ENCODE measurements at places on chromosomes 2 and 18.

- no peak for DNase-seq
These were observed 220.7 kb downstream of the TPGS2 start for GRCh38 chr18:36608107-36608506.

- no peak for DNase-seq
These were observed 29.3 kb upstream of the INSIG2 start for GRCh38 chr2:118058951-118059350.

DNA sequence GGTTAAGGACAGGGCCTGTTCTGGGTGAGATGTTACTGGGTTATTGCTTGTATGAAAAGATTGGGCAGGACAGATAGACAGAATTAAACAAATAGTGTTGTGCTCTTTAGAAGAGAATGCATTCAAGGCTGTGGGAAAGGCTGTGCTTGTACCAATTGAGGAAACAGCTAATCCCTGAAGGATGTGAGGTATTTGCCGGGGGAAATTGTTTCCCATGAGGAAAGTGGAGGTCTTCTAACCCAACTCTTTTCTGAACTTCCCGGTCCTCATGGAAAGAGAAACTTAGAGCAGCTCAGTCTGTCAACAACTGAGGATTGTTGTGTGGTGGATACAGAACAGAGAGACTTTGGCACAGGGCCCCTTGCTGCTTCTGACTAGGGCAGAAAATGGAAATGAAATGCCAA is 9.5 kb downstream of the SLC1A4 start:
- no peak for DNase-seq

DNA sequence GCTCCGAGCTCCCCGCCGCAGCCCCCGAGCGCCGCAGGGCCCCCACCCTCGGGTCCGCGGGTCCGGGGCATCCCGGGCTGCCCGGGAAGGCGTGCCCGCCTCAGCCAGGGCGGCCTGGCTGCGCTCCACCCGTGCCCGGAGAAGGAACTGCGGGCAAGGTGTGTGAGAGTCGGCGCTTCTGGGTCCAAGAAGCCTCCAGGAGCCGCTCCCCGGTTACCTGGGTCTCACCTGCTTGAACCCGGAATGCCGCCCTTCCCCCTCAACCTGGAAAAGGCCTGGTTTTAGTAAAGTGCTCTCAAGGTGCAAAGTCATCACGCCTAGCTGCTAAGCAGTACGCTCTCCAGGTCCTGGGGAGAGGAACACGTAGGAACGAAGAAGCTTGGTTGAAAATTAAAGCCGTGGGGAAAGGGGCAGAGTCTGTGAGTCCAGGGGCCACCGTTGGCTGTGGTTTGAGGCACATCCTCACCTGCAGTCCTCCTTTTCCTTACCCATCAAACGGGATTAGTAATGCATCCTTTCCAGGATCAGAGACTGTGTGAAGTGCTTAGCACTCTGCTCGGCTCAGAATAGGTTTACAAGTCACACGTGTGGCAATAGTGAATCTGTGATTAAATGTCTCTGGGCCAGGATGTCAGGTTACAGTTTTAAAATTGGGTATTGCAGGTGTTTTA is 1.2 kb downstream of the ASAP2 start:
- no peak for DNase-seq

DNA sequence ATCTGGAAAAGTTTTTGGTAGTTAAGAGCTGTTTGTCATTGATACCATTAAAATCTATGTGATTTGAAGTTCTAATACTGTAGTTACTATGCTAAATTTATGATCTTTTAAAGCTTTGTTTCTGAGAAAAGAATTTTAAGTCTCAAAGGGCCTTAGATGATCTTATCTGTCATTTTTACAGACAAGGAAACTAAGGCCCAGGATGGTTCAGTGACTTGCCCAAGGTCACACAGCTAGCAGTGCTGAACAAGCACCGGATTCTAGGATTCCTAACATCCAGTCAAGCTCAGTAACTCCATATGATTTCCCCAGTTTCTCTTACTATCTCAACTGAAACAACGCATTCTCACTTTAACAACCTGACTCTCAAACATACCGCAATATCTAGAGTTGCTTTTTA is 37.7 kb downstream of the PELI1 start:
- no peak for DNase-seq

DNA sequence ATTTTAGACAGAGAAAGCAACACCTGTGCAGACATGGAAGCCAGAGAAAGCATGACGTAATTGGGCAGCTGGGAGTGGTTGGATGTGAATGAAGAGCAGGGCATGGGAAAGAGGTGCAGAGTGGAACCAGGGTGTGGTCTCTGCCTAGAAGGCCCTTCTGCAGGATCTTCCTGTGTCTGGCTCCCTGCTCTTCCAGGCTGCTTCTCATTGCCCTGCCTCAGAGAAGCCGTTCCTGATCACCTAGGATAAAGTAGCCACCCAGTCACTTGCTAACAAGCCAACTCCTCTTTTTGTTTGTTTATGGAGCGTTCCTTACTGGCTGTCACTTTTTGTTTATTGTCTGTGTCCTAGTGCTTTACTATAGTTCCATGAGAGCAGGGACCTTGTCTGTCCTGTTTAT is 28.5 kb downstream of the GALNT1 start:
- no peak for DNase-seq

- DNase-seq, result no peak
These were observed 31.5 kb downstream of the MRO start for GRCh38 chr18:50788284-50788683.

DNA sequence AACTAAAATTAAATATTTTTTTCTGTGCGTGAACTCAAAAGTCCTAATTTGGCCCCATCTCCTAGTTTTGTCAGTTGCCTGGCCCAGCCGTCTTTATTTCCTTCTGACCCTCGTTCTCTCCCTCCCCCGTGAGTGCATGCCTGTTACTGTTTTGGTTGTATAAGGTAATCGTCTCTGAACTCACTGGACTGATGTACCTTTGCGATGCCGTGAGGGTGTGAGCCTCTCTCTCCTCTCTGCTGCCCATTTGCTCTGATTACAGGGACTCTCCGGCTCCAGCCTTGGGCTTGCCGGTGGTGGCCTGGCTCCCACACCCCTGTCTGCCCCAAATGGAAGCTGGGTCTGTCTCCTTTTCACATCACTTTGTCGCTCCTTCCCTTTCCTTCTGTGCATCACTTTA is 66.5 kb upstream of the RBM44 start:
- DNase-seq, result no peak

GRCh38 chr2:156192468-156192867 is 140.1 kb downstream of the NR4A2 start:
- no peak for DNase-seq

DNA sequence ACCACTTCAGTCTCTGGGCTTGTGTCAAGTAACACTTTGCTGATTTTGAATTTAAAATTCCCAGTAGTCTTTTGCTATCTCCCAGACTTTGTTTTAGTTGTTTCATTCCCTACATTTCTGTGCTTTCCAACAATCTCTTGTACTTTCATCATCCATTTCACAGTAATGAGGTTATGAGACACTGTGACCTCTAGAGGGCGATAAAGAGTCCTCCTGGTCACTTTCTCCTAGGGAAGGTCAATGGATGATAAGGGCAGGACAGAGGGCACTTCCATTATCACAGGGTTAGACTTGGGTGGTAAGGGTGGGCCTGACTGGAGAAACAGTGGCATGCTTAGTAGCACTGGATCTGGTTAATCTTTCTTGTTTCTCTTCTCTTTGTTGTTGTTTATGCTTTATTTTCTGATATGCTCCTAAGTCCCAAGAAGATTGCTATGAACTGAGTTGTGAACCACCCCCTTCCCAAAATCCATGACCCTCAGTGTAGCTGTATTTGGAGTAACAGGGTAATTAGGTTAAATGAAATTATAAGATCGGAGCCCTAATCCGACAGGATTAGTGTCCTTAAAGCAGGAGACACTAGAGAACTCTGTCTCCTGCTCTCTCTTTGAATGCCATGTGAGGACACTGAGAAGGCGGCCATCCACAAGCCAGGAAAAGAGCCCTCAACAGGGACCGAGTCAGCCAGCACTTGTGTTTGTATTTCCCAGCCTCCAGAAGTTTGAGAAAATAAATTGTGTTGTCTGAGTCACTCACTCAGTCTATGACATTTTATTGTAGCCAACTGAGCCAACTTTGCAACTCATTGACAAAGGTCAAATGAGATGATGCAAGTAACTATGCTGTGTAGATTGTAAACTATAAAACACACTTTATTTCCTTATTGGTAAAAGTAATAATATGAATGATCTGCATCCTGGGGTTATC is 779.2 kb downstream of the CNTNAP5 start:
- DNase-seq, result no peak

- no peak for DNase-seq
These were observed 84.3 kb downstream of the MAPK4 start for GRCh38 chr18:50644146-50644545.

DNA sequence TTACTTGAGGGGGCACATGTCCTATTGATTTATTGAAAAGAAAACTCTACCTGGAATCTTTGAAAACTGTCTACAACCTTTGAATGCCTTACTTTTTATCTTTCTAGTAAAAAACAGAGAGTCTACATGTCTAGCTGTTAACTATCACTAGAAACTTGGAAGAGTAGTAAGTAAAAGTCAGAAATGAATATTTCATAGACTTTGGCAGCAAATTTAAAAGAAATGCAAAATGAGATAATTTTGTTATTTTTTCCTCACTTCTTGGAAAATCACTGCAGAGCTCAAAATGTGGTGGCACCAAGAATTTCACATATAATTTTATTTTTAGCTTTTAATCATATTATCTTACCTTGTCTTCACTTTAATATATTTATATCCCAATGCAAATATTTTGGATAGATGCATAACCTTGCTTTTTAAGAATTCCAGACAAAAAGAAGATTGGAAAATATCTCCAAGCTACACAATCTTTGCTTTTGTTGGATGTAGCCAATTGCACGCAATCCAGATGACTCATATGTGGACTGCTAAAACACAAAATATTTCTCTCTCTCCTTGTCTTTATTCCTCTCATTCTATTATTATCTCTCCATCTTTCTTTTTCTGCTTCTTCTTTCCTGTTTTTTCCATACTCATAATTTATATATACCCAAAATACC is 92.2 kb upstream of the DSEL start:
- DNase-seq, result no peak

GRCh38 chr2:205785507-205786260 is 103.4 kb downstream of the NRP2 start:
- no peak for DNase-seq

GRCh38 chr2:98703738-98704137 is 27.2 kb downstream of the MGAT4A start:
- no peak for DNase-seq

DNA sequence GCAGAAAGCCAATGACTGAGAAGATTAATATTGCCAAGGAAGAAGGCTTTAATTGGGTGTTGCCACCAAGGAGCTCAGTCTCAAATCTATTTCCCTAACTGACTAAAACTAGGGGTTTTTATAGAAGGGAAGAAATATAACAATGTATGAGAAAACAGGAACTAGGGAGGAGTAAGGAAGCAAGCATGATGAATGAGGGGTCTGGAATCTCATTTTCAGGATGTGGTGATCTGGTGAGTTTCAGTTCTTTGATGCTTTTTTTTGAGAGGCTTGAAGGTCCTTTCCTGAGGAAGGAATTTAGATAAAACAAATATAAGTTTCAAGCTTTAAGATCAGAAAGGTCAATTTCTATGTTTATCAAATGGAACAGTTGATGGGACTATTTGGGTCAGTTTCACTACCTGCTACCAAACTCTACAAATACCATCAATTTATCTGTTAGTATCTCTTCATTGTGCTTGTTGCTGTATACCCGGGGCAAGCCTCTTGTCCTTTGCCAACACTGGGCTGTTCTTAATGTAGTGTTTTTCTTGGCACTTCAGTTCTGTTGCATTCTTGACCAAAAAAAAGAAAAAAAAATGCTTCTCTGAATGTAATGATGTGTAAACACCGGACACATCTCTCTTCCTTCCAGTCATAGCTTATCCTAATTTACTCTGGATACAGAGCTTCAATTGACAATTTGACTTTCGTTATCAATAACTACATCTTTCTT is 357.0 kb downstream of the GALNT13 start:
- DNase-seq, result no peak

DNA sequence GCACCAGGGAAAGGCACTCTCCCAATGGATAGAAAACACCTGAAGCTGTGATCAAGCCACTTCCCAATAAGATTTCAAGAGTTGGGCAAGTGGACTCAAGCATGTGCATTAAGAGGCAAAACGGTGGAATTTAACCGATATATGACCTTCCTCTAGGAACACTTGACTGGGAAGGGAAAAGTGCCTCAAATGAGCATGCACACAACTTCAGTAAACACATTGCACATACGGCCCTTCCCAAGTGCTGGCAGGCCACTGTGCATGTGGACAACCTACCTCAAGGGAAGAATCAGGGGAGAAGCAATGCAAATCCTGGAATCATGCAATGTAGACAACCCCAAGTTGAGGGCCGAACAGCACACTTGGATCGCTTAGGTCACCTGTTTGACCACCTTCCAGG is 23.9 kb upstream of the SH3RF3 start:
- no peak for DNase-seq

DNA sequence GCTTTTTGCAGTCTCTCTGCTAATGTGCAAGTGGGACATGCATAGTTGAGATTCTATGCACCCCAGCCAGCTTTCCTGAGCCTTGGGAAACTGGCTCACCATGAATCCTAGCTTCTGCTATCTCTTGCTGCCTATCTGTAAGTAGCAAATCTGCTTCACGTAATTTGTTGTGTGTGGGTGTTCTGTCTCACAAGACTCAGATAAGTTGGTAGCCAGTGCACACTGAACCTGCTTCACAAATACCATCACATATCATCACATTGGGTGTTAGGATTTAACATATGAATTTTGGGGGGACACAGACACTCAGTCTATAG is 13.9 kb upstream of the VRK2 start:
- DNase-seq, result no peak

DNA sequence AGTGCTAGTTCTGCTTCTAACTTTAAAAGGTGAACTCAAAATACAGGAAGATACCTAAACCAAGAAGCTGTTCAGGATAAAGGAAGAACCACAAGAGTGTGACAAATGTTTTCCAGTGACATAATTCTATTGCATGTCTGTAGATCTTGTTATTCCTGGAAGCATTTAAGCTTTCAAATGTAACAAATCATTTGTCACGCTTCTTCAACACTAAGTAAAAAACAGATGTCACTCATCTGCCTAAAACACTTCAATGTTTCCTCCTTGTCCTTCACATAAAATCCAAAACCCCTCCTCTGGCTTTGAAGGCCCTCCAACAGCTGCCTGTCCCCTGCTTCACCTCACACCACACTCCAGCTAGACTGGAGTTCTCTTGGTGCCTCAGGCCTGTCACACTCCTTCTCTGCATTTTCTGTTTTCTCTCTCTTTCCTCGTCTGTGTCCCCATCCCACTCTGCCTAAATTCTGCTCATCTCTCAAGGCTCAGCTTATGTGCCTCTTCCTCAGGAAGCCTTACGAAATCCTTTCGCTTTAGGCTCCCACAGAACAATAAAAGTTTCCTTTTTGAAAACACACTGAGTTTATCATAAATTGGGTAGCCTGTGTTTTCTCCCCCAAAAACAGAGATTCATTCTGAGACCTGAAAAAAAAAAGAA is 6.4 kb upstream of the CLEC4F start:
- no peak for DNase-seq

- DNase-seq, result no peak
These were observed 82.7 kb downstream of the SCG2 start for GRCh38 chr2:223519471-223519870.

GRCh38 chr2:227818675-227819397 is 5.2 kb downstream of the CCL20 start:
- no peak for DNase-seq
